ENCODE measurements at places on chromosomes 7 and 10.

DNA sequence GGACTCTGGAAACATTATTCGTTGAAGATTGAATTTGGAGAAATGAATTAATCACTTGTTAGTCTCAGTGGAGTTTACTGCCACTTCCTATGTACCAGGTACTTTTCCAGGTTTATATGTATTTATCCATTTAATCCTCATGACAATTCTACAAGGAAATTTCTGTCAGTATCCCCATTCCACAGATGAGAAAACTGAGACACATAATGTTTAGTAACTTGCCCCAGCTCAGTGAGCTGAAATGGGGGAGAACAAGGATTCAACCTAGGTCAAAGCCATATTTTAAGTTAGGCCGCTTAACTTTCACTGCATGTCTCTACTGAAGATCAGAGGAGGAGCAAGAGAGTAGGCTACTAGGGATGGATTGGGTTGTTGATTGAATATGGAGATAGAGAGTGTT, 4.6 kb upstream of the SCIN start:
- no peak for DNase-seq

DNA sequence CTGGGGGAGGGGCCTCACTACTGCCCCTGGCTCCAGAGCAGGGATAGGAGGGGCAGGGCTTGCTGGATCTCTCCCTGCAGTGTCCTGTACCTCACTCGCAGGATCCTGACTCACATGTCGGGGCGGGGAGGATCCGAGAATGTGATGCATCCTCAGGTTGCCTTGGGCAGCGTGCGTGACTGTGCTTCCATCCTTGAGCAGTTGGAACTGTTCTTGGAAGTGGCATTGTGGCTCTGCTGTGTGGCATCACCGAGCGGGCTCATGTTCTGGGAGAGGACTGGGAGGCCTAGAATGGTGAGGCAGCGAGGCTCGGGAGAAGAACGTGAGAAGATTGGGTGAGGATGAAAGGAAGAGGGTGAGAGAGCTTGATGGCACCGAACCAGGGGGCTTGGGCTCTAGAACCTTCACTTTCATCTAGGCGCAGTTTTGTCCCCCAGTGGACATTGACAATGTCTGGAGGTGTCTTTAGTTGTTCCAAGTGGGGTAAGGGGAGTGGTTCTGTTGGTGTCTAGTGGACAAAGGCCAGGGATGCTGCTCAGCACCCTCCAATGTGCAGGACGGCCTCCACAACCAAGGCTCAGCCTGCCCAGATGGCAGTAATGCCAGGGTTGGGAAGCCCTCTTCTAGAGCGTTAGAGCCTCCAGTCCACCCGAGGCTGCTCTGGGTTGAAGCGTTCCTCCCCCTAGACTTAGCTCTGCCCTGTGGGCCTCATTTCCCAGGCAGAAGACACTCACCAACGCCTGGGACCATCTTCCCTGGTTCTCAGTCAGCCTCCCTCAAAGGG, 8.4 kb downstream of the RARRES2 start:
- DNase-seq: no peak

- DNase-seq: no peak
Measured at GRCh38 chr7:139713061-139713460, 64.7 kb downstream of the HIPK2 start.

GRCh38 chr10:86263907-86264306, 102.7 kb downstream of the GRID1 start:
- DNase-seq: no peak

DNA sequence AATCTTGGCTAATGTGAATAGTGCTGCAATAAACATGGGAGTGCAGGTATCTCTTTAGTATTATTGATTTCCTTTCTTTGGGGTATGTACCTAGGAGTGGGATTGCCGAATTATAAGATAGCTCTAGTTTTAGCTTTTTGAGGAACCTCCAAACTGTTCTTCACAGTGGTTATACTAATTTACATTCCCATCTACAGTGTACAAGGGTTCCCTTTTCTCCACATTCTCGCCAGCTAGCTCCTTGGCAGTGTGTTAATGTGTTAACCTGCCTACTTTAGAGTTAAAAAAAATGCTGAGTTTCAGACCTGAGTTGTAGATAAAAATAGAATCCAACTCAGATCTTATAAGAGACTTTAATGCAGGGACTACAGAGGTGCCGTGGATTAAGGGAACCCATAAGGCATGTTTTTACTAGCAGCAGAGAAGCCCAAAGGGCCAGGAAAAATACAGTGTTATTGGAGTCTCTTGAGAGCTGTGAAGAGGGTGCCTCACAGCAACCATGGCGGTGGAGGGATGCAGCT, 35.4 kb downstream of the CDK13 start:
- DNase-seq: no peak

- no peak for DNase-seq
Measured at GRCh38 chr7:90706072-90706716, 110.1 kb downstream of the CDK14 start.
